ENCODE measurements at places on chromosomes 2 and 18.

DNA sequence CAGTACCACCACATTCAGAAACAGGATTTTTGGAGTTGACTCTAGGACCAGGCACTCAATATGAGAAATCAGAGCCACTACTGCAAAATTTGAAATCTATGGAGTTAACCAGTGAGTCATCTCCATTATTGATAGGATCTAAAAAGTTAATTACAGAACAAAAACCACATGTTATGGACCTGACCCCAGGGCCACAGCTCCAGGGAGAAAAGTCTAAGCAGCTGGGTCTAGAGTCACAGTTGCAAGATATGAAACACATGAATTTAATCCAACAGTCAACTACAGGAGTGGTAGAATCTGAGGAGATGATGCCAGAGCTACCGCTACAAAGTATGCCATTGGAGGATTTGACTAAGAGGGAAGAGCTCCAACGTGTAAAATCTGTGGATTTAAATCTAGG lies 13.4 kb upstream of the ZNF512 start:
- no peak for DNase-seq

DNA sequence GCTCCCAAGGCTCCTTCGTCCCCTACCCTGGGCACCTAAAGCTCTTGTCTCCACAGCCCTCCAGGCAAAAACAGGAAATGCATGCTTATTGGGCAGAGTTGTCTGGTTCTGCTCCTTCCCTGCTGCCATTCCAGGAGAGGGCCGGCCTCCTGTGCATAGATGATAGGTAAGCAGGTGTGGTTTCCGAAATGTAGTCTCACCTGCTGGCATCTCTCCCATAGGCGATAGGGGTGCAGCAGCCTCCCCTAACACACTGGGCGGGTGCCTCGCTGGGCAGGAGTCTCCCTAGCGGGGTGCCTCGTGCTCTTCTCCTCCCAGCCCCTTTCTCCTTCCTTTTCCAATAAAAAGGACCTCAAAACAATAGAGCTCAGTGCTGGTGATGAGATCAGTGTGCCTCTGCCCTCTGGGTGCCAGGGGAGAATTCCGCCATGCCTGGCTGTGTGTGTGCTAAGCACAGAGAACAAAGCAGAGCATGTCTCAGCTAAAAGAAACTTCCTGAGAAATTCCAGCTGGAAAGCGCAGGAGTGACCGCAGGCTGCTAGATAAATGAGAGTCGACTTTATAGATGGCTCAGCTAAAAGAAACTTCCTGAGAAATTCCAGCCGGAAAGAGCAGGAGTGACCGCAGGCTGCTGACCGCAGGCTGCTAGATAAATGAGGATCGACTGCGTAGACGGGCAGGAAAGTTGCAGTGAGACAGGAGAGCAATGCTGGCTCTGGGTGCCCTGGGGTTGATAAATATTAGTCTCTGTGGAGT lies 11.3 kb upstream of the PXDN start:
- no peak for DNase-seq

DNA sequence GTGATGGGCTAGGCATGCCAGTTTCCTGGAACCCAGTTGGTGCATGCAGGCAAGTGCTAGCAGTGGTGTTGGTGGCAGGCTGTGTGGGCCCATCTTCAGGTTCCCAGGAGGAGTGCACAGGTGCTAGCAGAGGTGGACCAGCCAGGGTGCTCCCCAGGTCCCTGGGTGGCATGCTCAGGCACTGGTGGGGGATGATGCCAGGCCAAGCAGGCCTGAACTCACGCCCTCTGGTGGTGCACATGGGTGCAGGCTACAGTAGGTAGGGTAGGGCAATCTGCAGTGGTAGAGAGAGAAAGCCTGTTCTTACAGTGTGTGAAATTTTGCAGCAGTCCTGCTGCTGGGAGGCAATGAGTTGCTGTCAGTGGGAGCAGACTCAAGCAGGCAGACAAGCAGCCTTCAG lies 1651.8 kb downstream of the DPP10 start:
- no peak for DNase-seq

- no peak for DNase-seq
These were observed 83.8 kb upstream of the CELF4 start for GRCh38 chr18:37649416-37649815.

GRCh38 chr18:69261406-69261805 lies 139.3 kb upstream of the DOK6 start:
- DNase-seq, result no peak

- DNase-seq, result no peak
These were observed 113.4 kb downstream of the MC4R start for GRCh38 chr18:60259052-60259681.

GRCh38 chr2:12879649-12880048 lies 162.9 kb downstream of the TRIB2 start:
- no peak for DNase-seq

GRCh38 chr2:66853585-66853984 lies 418.7 kb downstream of the MEIS1 start:
- no peak for DNase-seq

DNA sequence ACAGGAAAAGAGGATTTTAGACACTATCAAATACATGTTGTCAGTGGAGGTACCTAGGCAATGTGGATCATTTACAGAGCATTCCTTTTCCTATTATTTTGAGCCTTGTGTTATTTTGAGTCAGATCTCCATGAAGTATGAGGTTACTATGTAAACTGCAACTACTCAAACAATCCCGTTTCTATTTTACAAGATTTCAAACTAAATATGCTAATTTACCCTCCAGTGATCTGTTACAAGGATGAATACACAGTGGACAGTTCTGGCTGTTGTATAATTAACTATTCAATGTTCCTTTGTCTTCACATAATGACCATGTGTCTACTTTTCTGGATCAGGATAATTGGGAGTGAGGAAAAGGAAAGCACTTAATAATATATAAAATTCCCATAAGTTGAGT lies 4.6 kb downstream of the HOXD1 start:
- DNase-seq, result no peak

- DNase-seq, result no peak
These were observed 387.3 kb downstream of the STK39 start for GRCh38 chr2:167860082-167860481.

GRCh38 chr2:26327291-26328272 lies 18.4 kb upstream of the SELENOI start:
- no peak for DNase-seq

DNA sequence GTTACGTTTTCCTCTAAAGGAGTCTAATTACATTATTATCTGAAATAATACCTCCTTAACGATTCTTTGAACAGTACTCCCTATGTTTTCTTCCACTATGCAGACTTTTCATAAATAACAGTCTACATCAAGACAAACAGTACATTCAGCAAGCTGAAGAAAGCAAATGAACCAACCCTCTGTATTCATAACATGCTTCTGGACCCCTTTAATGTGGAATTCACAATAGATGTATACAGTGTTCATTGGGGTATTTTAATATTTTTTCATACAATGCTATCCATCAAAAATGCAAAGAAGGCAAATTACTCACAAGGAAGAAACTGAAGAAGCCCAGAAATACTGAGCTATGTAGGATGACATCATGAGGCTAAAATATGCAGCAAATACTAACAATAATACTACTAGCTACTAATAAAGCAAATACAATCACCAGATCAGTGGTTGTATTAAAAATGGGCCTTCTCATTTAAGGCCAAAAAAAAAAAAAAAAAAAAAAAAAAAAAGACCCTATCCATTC lies 408.6 kb downstream of the MTX2 start:
- no peak for DNase-seq

DNA sequence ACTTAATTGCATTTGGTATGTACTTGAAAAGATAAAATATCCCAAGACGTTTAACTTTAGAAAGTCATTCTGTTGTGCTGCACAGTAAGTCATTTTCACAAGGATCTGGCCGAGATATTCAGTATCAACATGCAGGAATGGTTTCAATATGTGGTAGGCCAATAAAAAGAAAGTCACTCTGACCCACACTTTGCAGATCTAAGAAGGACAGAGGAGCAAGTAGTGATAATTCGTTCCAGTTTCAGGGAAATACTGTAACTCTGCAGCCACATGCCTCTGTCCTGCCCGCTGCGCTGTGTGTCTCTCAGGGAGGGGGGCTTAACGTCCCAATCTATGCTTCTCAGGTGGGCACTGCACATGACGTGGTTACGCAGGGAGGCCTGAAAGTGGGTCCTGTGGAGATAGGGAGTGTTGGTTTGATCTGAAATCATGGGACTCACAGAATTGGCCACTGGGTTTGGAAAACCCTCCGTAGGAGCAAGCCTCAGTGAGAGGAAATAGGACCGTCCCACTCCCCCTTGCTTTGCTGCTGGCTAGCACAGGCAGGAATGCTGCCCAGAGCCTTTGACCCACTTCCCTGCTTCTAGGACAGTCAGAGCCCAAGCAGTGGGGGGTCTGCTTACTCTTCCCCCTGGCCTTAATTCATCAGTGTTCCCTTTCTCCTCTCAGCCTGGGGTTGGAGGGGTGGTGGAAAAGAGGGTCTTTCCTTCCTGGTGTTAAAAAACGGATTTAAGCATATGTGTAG lies 314.7 kb upstream of the SPRED2 start:
- no peak for DNase-seq

GRCh38 chr2:190256087-190256486 lies 63.5 kb downstream of the HIBCH start:
- DNase-seq, result no peak

DNA sequence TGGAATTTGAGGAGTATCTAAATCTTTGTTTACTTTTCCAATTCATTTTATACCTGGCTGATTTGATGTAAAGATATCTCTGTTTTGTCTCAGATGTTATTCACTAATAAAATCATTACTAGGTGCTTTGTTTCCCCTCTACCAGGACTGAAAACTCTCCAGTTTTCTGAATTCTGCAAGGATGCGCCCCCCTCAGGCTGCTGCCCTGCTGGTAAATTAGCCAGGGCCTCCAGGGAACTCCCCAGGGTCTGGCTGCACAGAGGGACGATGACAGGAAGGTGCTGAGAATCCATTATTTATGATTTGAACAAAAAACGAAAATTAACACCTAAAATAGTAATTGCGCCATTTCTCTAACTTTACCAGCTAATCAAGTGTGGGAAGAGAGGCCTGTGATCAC lies 541.2 kb upstream of the POU3F3 start:
- DNase-seq, result no peak

GRCh38 chr2:174623690-174624089 lies 26.1 kb upstream of the WIPF1 start:
- DNase-seq, result no peak

DNA sequence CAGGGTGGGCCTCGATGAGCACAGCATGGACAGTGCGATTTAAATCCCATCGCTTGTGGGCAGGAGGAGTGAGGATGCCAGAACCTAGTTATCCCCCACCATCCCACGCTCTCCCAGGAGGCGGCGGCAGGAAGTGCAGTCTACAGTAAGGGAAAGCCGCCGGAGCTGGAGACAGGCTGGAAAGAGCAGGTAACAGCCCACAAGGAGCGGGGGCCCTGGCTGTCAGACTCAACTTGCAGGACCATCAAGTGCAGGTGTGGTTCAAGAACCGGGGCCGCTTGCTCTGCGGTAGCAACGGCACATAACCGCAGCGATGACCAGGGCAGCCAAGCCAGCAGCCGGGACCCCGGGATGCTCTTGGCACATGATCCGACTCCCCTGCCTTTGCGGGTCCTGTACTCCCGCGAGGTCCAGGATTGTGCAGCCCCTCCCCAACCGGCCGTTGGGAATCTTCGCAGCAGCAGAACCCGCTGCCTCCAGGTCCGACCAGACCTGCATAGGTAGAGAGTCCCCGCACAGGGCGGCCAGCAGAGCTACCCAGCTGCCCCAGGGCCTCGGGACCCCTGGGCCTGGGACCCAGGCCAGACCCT lies 82.1 kb downstream of the BIN1 start:
- DNase-seq, result no peak

DNA sequence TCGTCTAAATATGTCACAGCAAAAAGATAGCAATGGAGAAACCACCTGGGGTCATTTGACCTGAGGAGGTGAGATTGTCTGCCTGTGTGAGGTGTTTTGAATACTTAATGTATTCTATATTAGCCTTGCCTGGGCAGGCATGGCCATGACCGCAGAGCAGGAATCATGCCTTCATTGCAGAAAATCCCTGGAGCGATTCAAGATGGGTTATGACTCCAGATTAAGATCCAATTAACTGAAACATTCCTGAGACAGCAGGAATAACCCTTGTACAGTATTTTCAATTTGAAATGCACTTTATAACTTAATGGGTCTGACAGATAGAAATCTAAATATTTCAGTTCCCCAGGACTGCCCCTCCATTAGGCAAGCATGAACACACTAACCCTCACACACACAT lies 227.3 kb upstream of the RAB6C start:
- DNase-seq, result no peak

- no peak for DNase-seq
These were observed 249.8 kb downstream of the BCL11A start for GRCh38 chr2:60303680-60304079.

DNA sequence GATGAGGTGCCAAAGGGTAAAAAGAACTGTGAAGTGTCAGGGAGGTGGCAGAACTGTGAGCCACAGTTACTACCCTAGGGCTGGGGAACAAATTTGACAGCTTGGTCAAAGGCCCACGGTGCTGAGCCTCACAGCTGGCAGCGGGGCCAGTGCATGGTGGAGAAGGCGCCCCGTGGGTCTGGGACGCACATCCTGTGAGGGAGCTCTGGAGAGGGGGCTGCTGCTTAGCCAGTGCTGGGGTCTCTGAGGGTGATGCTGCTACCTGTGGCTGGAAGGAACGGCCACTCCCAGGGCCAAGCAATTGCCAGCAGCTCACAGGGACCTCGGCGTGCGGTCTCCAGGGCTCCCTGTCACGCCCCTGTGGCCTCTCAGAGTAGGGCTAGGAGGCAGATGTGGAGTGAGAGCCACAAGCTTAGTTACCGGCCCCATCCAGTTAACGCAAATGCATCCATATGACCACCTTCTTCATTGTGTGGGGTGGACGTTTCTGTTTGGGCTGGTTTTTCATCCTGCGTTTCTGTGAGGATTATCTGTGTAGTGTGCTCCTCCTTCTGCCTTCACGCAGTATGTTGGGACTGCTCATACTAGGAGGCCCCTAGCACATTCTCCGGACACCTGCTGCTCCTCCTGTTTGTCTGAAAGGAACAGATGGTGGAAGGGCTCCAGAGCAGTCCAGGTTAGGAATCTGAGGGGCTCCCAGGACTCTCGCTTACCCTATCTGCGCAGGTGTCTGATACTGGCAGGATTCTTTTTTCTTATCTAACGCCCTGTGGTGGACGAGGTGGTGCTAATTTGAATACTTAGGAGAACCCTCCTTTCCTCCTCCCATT lies 26.0 kb downstream of the STK25 start:
- no peak for DNase-seq

GRCh38 chr2:26975102-26975501 lies 4.7 kb downstream of the MAPRE3 start:
- no peak for DNase-seq
